ENCODE measurements at places on chromosomes 7 and 10. TPM values are rescaled to one million over a fixed set of nuclear protein-coding genes. Genes with fewer than 3 reads are reported as not detected.

The GNGT1 gene
- not detected for total RNA-seq

DNA sequence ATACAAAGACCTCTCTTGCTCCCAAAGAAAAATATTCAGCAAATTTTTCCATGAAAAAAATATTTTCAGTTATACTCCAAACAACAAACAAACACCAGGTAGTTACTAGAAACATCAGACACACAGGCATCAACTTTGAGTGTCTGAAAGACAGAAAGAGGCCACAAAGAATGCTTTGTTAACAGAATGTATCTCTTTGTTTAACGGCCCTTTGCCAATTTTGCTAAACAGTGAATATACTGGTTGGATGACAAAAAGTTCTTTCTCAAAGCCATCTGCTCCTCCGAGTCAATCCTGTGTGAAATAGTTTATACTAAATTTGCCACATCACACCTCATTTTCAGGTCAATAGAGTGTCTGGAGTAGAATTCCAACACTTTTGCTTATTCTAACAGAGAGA, 216.7 kb upstream of the PHF14 start:
- H3K27ac ChIP-seq: no peak overlapping the region
- DNase-seq: no peak
- no peaks in the 10 kb centered on the region for H3K36me3 ChIP-seq
- no peaks in the 10 kb centered on the region for H3K4me1 ChIP-seq

GRCh38 chr10:8544057-8544380, 489.5 kb downstream of the GATA3 start:
- H3K36me3 ChIP-seq: no peaks in the 10 kb centered on the region
- DNase-seq: no peak
- peaks cover 2% of the 10 kb centered on the region for H3K27me3 ChIP-seq
- H3K27ac ChIP-seq: no peak overlapping the region

The CNPY1 gene
- not detected for total RNA-seq

- no peak overlapping the region for H3K4me3 ChIP-seq
- H3K27me3 ChIP-seq: peaks cover 3% of the 10 kb centered on the region
These were observed 67.7 kb downstream of the FOXL3 start for GRCh38 chr7:357531-358209.

DNA sequence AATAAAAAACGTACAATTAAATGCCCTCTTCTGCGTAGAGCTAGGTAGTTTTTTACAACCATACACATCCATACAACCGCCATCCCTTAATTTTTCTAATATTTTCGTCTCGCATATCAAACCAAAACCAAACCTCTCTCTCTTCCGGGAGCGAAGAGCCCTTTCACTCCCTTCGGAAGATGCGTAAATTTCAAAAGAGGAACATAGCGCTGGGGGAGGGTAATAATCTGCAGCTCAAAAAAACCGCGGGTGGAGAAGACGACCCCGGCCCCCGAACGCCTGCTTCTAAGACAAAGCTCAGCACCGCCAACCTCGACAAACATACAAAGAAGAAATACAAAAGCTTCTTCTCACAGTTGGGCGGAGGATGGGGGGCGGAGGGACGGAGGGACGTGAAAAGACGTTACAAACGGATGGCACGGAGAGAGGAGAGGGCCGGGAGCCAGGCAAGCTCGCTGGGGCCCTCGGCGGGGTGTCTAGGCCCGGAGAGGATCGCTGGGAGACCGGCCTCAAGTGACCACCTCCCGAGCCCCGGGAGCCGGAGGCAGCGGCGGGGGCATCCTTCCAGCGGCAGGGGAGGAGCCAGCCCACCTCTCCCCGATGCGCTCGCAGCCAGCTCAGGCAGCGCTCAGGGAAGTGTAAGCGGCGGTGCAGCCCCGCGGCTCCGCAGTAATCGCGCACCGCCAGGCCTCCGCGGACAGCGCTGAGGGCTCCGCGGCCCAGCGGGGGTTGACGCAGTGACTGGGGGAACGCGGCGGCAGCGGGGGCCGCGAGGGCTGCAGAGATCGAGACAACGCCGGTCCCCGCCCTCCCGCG, 851 bp downstream of the MKRN1 start:
- peaks cover 8% of the 10 kb centered on the region for H3K27me3 ChIP-seq
- DNase-seq: peak; percentile 31
- peaks cover 4% of the 10 kb centered on the region for H3K36me3 ChIP-seq
- H3K4me1 ChIP-seq: peaks cover 29% of the 10 kb centered on the region

DNA sequence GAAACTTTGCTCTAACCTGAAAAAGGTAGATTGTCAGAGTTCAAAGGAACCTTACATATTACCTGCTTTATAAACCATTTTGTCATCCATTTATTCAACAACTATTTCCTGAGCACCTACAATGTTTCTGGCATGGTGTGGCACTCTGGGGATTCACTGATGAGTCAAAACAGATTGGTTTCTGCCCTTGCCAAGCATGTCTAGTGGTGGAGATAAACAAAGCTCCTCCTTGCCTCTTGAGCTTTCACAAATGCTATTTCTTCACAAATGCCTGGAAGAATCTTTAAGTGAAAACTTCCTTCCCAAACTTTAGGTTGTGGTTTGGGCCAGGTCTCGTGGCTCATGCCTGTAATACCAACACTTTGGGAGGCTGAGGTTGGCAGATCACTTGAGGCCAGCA, 85.1 kb upstream of the RELN start:
- no peaks in the 10 kb centered on the region for H3K36me3 ChIP-seq
- H3K27me3 ChIP-seq: no peaks in the 10 kb centered on the region
- no peak for DNase-seq
- H3K27ac ChIP-seq: no peak overlapping the region
- H3K4me1 ChIP-seq: no peaks in the 10 kb centered on the region

The SPRN gene
- not detected for total RNA-seq

DNA sequence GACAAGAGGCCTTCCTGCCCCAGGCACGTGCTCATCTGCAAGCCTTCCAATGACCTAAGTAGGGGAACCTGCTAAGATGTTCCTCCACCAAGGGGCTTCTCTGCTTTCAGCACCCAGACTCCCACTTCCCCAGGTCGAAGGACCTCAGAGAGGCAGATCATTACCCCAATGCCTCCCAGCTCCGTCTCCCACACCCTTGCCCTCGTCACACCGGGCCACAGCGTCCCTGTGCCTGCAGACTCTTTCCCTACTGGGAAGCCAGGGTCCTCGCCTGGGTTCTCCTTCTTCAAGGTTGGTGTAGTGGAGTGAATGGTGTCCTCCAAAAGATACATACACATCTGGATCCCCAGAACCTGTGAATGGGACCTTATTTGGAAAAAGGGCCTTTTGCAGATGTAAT, 151.9 kb downstream of the UBE2H start:
- H3K4me1 ChIP-seq: no peaks in the 10 kb centered on the region
- peaks cover 8% of the 10 kb centered on the region for H3K27me3 ChIP-seq
- H3K4me3 ChIP-seq: no peak overlapping the region
- no peak for DNase-seq
- no peaks in the 10 kb centered on the region for H3K36me3 ChIP-seq

The AGBL3 gene
- 1.5 TPM for total RNA-seq

The ARF5 gene
- 122 TPM for total RNA-seq

The CALML3 gene
- not detected for total RNA-seq

The IGFBP1 gene
- not detected for total RNA-seq

DNA sequence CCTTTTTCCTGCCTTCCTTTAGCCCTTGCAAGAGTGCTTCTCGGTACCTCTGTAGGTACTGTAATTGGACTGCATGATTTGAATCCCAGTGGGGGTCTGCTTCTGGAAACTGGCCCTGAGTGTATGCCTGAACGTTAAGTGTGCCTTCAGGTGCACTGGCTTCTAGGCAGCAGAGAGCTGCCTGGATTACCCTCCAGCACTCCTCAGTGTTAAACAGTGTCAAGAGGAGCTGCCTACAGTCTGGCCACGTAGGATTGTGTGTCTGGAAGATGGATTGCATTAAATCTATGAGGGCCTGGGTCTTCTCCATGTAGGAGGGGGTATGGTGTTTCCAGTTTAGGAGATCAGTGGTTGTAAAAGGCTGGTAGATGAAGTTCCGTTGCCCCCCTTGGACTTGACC, 103.7 kb downstream of the TRIM24 start:
- H3K4me3 ChIP-seq: no peak overlapping the region
- peaks cover 71% of the 10 kb centered on the region for H3K36me3 ChIP-seq
- H3K4me1 ChIP-seq: no peaks in the 10 kb centered on the region
- no peak for DNase-seq
- no peaks in the 10 kb centered on the region for H3K27me3 ChIP-seq

- peak within 1 kb of the TSS; percentile 95 for H3K4me3 ChIP-seq
- H3K36me3 ChIP-seq: peaks cover 9% of the 10 kb centered on the region
- H3K4me1 ChIP-seq: peaks cover 38% of the 10 kb centered on the region
- peak; percentile 81 for DNase-seq
- peak within 1 kb of the TSS; percentile 98 for H3K27ac ChIP-seq
These were observed at the start of gene BCL7B for GRCh38 chr7:73557397-73558257. Gene BCL7B (minus strand): TSS chr7:73557690. CDS start chr7:73557578, 112 bp downstream.

- H3K4me1 ChIP-seq: peaks cover 5% of the 10 kb centered on the region
- no peak for DNase-seq
- H3K27me3 ChIP-seq: no peaks in the 10 kb centered on the region
- no peak overlapping the region for H3K27ac ChIP-seq
- peaks cover 3% of the 10 kb centered on the region for H3K36me3 ChIP-seq
These were observed 38.3 kb downstream of the GET4 start for GRCh38 chr7:914521-915194.

DNA sequence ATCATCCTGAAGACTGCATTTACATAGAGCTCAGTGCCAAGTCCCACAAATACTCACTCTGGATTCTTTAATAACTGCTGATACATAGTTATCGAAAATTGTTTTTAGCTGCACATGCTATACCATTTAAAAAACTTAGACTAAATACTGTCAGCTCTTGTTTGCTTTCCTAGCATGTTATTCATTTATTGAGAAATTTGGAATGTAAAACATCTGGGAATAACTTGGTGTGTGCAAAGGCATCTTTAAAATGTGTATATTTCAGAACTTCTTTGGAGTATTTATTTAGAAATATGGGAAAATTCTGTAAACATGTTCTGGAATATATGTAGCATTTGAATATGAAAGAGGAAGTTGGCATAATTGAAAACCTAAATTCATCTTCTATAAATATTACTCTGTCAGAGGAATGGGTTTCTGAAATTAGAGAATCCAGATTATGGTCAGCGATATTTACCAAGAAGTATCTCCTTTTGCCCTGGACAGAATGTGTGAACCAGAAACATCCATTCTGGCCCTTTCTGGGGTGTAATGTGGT, 119.7 kb downstream of the ARID5B start:
- no peaks in the 10 kb centered on the region for H3K27me3 ChIP-seq
- no peak overlapping the region for H3K27ac ChIP-seq
- no peak for DNase-seq

The CHAT gene
- 0.54 TPM for total RNA-seq

Data from activated T-helper 1 cell treated with anti-CD3 and anti-CD28 coated beads, Interleukin-12 subunit alpha, Interleukin-12 subunit beta, Interleukin-2, Interleukin-4 antibody, amounts not matched to agents 30 ng/mL and 10 ng/mL and 1 ng/mL, durations not matched to agents 14 hours and 24 hours and 36 hours (primary cell).